ENCODE measurements at places on chromosomes 7 and 10.

DNA sequence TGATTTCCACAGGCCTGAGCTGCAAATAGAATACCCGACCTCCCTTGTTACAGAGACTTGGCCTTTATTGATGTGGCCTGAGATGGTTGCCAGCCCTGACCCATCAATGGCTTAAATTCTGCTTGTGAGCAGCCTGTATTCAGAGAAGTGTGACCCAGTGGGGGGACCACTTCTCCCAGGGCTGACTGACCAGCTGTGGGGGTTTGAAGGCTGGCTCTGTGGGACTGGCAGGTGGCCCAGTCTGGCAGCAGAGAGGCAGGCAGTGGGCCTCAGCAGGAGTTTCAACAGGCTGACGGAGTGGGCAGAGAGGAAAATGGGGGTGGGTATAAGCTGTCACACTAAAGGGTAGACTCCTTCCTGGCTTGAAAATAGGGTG is 12.2 kb upstream of the PPIF start:
- DNase-seq = no peak

- DNase-seq = no peak
These were observed 23.4 kb downstream of the COX15 start for GRCh38 chr10:99708428-99709012.

- DNase-seq = no peak
These were observed 140.9 kb downstream of the AUTS2 start for GRCh38 chr7:69739190-69739589.

DNA sequence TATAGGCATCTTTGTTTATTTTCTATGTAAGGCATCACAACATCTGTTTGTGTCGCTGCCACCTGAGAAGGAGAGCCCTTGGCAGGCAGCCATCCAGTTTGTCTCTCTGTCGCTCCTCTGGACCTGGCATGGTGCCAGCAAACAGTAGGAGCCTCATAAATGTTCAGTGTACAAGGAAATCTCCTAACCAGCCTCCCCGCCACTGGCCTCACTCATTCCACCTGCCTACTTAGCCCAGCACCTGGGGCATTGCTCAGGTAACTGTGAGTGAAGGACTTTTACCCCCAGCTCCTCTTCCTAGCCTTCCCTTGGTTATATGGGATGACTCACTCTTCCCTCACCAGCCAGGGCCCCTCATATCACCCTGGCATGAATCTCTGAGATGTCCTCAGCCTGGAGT is 61.7 kb upstream of the NPTX2 start:
- DNase-seq = no peak

DNA sequence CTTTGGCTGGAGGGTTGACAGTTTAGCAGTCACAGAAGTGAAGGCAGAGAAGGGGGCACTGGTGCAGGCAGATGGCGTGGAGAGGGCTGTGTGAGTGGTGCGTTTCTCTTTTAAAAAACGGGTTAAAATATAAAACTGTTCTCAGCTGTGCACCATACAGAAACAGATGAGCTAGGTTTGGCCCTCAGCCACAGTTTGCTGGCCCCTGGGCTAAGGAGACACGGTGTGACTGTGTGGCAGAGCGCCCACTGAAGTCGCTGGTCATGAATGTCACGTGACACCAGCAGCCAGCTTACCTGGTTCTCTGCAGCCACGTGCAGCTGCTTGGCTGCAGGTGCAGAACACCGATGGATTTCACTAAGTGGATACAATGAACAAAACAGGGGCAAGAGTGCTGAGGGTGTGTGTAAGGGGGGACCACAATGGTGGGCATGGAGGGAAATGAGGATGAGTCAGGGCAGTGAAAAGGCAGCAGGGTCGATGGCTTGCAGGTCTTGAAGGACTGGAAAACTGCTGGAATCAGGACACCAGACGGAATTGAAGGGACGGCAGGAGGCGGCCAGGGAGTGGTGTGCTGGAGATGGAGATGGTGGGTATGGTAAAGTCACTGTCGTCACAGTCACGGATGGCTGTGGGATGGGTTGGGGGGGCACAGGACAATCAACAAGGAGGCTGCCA is 7.4 kb downstream of the ZNF746 start:
- no peak for DNase-seq

- no peak for DNase-seq
These were observed 238.3 kb upstream of the NFE2L3 start for GRCh38 chr7:25913598-25914224.

GRCh38 chr7:41098402-41098801 is 604.5 kb downstream of the INHBA start:
- DNase-seq = no peak

DNA sequence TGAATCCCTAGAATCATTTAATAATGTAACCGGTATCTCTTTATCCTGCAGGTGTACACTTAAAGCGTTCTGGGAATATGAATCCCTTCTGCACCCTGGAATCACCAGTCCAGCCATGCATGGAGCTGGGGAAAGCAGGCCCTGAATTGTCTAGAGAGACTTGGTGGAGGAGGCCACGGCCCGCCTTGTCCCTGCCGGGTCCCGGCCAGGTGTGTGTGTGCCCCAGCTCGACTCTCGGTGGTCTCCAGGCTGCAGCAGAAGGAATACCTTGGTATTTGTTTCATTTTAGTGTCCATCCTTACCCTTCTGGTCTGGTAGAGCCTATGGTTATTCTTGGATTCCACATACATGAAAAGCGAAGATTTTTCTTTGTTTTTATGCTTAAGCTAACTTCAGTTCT is 58.1 kb downstream of the PRPF18 start:
- no peak for DNase-seq

GRCh38 chr10:32952541-32953276 is 5.3 kb downstream of the ITGB1 start:
- DNase-seq = no peak

DNA sequence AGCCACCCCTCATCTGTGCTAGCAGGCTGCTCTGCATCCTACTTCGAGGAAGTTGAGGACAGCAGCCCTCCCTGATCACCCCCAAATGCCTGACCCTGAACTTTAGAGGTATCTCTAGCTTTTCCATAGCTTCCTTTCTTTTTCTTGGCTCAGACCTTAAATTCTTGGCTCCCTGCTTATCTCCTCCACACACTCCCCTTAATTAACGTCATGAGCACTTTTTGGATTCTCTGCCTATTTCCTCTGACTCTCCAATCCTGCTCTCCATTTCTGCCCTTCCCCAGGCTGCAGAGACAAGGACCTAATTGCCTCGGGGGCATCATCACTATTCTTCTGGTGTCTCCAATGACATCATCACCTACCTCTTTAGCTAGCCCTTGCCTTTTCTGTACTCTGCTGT is 40.8 kb upstream of the SEC61G start:
- DNase-seq = no peak

DNA sequence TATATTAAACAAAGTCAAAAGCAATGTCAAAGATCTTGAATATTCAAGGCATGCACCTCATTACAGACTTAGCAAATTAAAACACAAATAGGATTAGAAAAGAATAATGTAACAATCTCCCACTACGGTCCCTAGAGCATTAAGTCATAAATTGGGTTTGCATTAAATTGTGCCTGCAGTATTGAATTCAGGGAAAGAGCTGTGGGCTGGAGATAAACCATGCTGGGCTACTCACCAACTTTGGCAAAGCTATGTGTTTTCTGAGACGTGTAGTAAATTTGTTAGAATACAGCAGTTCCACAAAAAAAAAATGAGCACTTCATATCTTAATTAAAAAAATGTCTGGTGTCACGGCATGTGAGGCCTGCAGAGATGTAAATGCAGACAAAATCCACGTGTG is 241.6 kb downstream of the SNX10 start:
- DNase-seq = no peak

GRCh38 chr10:77311186-77311585 is 326.4 kb downstream of the KCNMA1 start:
- DNase-seq = no peak

DNA sequence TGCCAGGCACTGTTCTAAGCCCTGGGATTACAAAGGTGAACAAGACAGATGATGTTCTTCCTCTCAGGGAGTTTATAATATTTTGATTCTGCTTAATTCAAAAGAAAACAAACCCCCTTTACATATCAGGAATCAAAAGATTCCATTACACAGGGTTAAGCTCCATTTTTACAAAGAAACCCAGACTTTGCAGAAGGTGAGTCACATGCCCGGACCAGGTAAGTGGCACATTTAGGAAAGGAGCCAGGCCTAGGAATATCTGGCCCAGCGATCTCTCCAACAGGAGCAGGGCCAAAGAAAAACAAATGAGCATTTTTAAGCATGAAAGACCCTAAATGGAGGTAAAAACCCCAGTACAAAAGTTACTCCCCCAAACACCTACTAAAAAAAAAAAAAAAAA is 1.1 kb downstream of the STN1 start:
- no peak for DNase-seq

- no peak for DNase-seq
These were observed 879.1 kb upstream of the C7orf33 start for GRCh38 chr7:147711447-147711846.

Measured in stimulated activated CD8-positive, alpha-beta memory T cell treated with anti-CD3 and anti-CD28 coated beads, Interleukin-12 subunit alpha, Interleukin-12 subunit beta, amount 100 ng/mL, for 1 hour (primary cell).